ENCODE measurements at places on chromosomes 4 and X.
A peak's percentile ranks its signal among the peaks of the same experiment; 100 is the strongest.

- no peak for DNase-seq
These were observed 16.5 kb downstream of the PPP1R3F start for GRCh38 chrX:49286136-49286535.

GRCh38 chr4:147108409-147108808, 162.7 kb upstream of the TTC29 start:
- no peak for DNase-seq

GRCh38 chrX:51151734-51152133, 180.9 kb upstream of the NUDT10 start:
- no peak for DNase-seq

GRCh38 chrX:8730812-8731558, 952 bp downstream of the ANOS1 start:
- no peak for DNase-seq

- DNase-seq, result no peak
These were observed 15.7 kb downstream of the STBD1 start for GRCh38 chr4:76322236-76322635.

GRCh38 chrX:103562801-103563200, 22.5 kb upstream of the TCEAL4 start:
- no peak for DNase-seq

DNA sequence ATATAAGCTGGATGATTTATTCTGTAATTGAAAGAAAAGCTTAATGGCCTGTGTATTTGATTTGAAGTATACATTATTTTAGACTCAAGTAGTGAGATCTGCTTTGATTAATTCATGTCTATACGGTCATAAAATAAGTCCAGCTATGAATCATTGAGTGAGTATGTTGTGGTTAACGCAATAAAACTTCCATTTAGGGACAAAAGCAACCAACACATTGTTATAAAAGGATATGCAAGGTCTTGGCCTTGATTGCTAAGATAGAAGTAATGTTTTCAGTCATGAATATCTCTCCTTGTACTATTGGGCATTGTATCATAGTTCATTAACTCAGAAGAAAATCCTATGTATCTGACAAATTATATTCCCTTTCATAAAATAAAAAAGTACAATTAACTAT, 162.1 kb downstream of the EPHA5 start:
- DNase-seq, result no peak

- no peak for DNase-seq
These were observed 134.1 kb upstream of the C1QTNF7 start for GRCh38 chr4:15293711-15294110.

- no peak for DNase-seq
These were observed 62.1 kb upstream of the LANCL3 start for GRCh38 chrX:37509349-37509748.

DNA sequence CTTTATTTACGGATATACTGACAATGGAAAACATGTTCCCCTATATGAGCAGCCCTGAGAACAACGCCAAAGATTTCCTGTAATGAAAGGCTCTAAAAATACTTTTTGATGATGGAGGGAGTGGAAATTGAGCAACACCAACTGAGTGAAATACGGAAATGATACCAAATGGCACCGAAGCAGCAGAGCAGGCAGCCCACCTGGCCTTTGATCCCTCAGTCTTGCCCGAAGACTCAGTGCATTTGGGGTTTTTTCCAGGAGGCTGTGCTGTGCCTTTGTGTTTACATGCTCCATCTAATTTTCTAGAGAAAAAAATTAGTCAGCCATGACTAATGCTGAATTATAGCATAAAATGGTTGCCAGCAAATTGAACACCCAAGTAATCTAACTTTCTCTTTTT, 169.9 kb upstream of the RBPJ start:
- peak; percentile 50 for DNase-seq

- no peak for DNase-seq
These were observed 210.0 kb downstream of the HS3ST1 start for GRCh38 chr4:11218692-11219091.

- DNase-seq, result no peak
These were observed 9.6 kb downstream of the CC2D2A start for GRCh38 chr4:15479089-15479912.

GRCh38 chrX:155880586-155881157, 473 bp upstream of the VAMP7 start:
- no peak for DNase-seq

GRCh38 chr4:93029769-93030168, 726.0 kb downstream of the GRID2 start:
- no peak for DNase-seq

DNA sequence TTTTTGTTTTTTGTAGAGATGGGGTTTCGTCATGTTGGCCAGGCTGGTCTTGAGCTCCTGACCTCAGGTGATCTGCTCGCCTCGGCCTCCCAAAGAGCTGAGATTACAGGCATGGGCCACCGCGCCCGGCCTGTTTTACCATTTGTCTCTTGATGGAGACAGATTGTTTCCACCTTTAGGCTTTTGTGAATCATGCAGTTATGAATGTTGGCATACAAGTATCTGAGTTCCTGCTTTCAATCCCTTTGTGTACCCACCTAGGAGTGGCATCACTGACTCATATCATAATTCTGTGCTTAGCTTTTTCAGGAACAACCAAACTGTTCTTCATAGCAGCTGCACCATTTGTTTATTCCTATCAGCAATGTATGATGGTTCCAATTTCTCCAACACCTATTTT, 20.2 kb upstream of the MGST2 start:
- no peak for DNase-seq

DNA sequence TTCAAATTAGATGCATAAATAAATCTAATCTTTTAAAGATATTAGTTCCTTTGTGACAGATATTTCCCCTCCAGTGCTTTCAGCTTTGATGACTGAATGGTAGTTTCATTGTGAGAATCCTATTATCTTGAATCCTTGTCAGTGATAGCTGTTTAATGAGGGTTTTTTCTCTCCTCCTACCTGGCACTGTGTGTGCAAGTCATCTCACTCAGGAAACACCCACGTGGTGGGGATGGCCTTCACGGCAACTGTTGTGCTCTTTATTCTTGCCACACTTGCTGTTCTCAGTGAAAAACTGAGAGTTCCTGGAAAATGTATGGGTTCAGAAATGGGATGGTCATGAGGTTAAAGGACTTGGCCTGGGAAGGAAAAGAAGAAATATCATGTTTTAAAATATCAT, 129.9 kb downstream of the SPRY1 start:
- peak; percentile 18 for DNase-seq

DNA sequence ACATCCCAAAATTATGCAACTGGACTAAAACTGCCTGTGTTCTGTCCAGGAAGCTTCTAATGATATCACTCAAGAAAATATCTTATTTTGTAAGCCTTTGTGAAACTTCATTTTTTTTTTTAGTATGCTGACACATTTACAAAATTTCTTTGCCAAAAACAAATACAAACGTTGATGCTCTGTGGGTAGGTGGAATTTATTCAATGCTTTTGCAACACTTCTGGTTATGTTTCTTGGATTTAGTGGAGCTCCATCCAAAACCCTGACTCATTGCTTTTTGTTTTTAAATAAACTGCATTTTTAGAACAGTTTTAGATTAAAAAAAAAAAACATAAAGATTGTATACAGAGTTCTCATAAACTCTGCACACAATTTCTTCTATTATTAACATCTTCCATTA, 250.9 kb upstream of the MAOA start:
- DNase-seq, result no peak

DNA sequence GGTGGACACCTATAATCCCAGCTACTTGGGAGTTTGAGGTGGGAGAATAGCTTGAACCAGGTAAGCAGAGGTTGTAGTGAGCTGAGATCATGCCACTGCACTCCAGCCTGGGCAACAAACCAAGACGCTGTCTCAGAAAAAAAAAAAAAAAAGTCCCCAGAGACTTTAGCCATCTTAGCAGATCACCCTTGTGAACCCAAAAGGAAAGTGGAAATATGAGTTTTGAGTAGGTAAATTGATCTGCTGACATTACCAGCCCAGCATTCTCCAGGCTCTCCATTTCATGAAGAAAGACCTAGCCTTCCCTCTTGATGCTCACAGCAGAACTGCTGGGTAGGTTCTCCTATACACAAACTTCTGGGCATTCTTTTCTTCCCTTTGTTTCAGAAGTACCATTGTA, 24.5 kb upstream of the HNRNPD start:
- no peak for DNase-seq

- DNase-seq, result no peak
These were observed 76.8 kb downstream of the FAM114A1 start for GRCh38 chr4:38944440-38944839.

- no peak for DNase-seq
These were observed 23.0 kb upstream of the PPA2 start for GRCh38 chr4:105496899-105497298.

DNA sequence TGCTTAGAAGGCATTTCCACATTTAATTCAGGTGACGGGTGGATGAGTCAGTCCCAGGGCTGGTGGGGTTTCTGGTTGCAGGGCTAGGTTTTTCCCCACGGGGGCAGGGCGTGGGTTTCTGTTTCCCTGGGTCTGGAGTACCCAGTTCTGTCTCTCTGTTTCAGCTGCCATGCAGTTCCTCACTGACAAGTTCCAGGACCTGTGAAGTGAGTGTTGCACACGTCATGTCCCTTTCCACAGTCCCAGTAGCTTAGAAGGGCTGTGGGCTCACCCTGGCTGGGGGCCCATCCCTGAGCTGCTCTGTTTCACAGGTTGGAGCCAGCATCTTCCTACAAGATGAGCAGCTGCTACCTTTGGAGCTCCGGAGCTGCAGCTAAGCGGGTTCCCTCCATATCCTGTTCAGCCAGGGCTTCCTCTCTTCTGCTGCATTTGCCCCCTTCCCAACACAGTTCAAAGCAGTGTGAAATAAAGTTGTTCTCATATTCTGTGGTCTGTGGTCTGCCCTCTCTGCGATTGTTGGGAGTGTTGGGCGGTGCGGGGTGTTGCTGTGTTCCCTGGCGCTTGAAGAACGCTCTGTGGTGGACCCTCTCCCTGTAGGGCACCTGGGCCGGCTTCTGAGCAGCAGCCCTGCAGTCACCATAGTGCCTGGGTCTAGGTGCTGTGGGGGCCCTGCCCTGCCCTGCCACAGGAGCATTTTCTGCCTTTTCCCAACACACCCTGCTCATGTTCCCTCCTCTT, 3.9 kb downstream of the LOC101059915 start:
- peak; percentile 48 for DNase-seq

GRCh38 chr4:152087335-152087734, 326.5 kb upstream of the GATB start:
- DNase-seq, result no peak

GRCh38 chrX:150512461-150512901, 55.9 kb upstream of the MTM1 start:
- no peak for DNase-seq

DNA sequence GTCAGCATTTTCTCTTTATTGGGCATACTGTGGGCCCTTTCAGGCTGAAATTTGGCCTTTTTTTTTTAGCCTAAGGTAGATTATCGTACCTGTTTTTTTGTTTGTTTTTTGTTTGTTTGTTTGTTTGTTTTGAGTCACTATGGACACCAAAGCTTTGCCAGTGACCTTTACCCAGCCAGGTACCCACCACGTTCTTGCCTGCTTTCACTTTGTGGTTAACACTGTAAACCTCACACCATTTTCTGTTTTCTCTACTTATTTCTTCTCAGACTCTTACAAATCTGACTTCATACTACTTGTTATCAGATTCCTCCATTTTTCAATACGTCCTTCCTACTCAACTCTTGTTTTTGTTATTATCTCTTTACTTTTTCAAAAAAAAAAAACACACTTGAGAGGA, 81.5 kb downstream of the ZNF674 start:
- no peak for DNase-seq

- DNase-seq, result no peak
These were observed 147.9 kb downstream of the CHIC2 start for GRCh38 chr4:53916431-53916889.

GRCh38 chr4:174402470-174403176, 118.9 kb downstream of the CEP44 start:
- DNase-seq, result no peak

GRCh38 chr4:7715271-7716009, 224.2 kb downstream of the AFAP1 start:
- no peak for DNase-seq

- DNase-seq, result no peak
These were observed 102.8 kb upstream of the BMP2K start for GRCh38 chr4:78673337-78673736.

- DNase-seq, result no peak
These were observed 38.9 kb downstream of the SMC1A start for GRCh38 chrX:53383376-53384076.

DNA sequence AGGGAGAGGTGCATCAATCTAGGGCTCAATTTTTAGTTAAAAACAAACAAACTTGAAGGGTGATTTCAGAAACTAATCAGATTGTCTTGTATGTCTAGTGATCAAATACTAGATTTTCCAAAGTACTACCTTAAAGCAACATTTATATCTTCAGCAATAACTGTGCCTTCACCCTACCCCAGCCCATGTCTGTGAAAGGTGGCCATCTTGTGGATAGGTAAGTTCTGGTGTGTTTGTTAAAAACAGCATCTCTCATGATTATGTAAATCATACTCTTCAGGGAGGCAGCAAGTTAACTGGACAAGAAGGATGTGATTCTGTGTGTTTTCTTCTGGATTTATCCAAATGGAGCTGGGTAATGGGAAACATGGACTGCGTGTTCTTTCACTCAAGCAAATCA, 81.4 kb upstream of the ACSL1 start:
- DNase-seq, result no peak

- no peak for DNase-seq
These were observed 55.3 kb downstream of the FHDC1 start for GRCh38 chr4:152991398-152991797.

GRCh38 chr4:183789657-183790056, 115.5 kb upstream of the STOX2 start:
- no peak for DNase-seq

DNA sequence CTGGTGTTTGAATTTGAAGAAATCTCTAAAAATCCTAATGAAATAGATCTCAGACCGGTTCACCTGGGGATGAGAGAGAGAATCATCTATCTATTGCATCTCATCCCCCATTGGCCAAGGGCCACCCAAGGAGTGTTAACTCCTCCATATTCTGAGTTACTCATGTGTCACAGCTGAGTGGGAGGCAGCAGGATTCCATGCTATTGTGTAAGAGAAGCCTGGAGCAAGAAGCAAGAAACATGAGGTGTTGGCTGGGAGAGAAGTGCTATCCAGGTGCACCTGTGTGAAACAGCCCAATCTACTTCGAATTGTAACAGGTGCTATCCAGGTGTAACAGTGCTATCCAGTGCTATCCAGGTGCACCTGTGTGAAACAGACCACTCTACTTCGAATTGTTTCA, 150.3 kb upstream of the MAOA start:
- no peak for DNase-seq

Measured in activated T-cell treated with anti-CD3 and anti-CD28 coated beads, Interleukin-2, amount 50 U/mL, for 72 hours (primary cell).